LHCN-M2 (cell line): ENCODE measurements at places on chromosomes 1 and 21. TPM values are rescaled to one million over a fixed set of nuclear protein-coding genes. Genes with fewer than 3 reads are reported as not detected.

The GIPC2 gene
- total RNA-seq: 1.5 and 1.7 TPM in 2 replicates

The KCNJ15 gene
- total RNA-seq: 19.2 and 19.8 TPM in 2 replicates

The FAM110D gene
- not detected in 2 replicates for total RNA-seq

The CFAP141 gene
- total RNA-seq: not detected in 2 replicates

The SPRR2E gene
- not detected in 2 replicates for total RNA-seq

The PDC gene
- total RNA-seq: not detected in 2 replicates

The IGSF3 gene
- total RNA-seq: 0.98 and 1.2 TPM in 2 replicates

The AMY2A gene
- total RNA-seq: not detected in 2 replicates

The CD247 gene
- not detected in 2 replicates for total RNA-seq

The KRTAP19-5 gene
- not detected in 2 replicates for total RNA-seq

The CSRP1 gene
- 336 and 492 TPM in 2 replicates for total RNA-seq

The KIF26B gene
- total RNA-seq: under 0.01 and 0.17 TPM in 2 replicates

The C1orf94 gene
- not detected in 2 replicates for total RNA-seq

The ADORA3 gene
- total RNA-seq: not detected in 2 replicates

The ERG gene
- total RNA-seq: not detected in 2 replicates

The TAL1 gene
- not detected in 2 replicates for total RNA-seq

The S100A4 gene
- 837 and 894 TPM in 2 replicates for total RNA-seq

The LTN1 gene
- total RNA-seq: 22.2 and 24.3 TPM in 2 replicates

The RNF115 gene
- total RNA-seq: 10.4 and 13.3 TPM in 2 replicates

The TAF5L gene
- 15.0 and 18.6 TPM in 2 replicates for total RNA-seq

The RNF186 gene
- not detected in 2 replicates for total RNA-seq
